ENCODE measurements at places on chromosomes 7 and 10.
A peak's percentile ranks its signal among the peaks of the same experiment; 100 is the strongest.

- H3K27me3 ChIP-seq: no peaks in the 10 kb centered on the region
- no peaks in the 10 kb centered on the region for H3K36me3 ChIP-seq
- peaks cover 6% of the 10 kb centered on the region for H3K4me1 ChIP-seq
- DNase-seq: no peak
- no peak overlapping the region for H3K4me3 ChIP-seq
Measured at GRCh38 chr7:135684699-135685098, 22.4 kb downstream of the STMP1 start.

DNA sequence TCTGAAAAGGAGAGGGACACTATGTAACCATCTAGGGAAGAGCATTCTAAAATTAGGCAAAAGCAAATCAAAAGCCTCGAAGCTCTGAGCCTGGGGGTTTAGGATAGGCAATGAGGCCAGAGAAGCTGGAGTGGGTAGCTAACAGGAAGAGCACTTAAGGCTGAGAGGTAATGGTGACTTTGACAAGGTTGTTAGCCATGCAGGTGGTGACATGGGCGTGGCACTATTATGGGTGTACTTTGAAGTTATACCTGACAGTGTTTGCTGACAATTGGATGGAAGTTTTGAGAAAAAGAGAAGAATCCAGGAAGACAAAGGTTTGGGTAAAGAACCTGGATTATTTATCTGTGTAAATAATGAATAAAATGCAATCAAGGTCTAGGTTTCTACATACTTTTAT, 383.0 kb upstream of the SEMA3C start:
- no peaks in the 10 kb centered on the region for H3K4me1 ChIP-seq
- H3K36me3 ChIP-seq: no peaks in the 10 kb centered on the region
- H3K27me3 ChIP-seq: no peaks in the 10 kb centered on the region
- H3K4me3 ChIP-seq: no peak overlapping the region
- no peak for DNase-seq

DNA sequence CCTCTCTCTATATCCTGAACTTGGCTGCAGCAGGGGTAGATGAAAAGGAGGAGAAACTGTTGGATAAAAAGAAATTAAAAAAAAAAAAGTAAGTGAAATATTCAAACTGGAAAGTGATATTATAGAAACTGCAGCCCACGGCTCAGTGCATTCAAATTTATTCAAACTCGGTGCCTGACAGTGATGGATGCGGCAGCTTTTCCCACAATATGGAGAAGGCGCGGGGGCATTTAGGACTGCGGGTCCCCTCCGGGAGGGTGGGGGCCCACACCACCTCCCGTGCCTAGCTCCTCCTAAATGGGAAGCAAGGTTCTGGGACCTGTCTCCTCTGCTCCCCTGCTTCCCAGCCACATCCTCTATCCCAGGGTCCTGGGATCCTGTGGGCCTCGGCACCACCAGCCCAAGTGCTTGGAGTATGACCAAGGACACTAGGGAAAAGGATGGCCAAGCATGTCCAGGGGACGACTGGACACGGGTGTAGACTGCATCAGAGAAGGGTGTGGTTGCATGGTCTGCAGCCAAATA, 82.4 kb downstream of the HIF1AN start:
- no peak for DNase-seq
- H3K27me3 ChIP-seq: no peaks in the 10 kb centered on the region
- no peak overlapping the region for H3K4me3 ChIP-seq
- H3K27ac ChIP-seq: no peak overlapping the region

- no peak overlapping the region for H3K4me3 ChIP-seq
- no peaks in the 10 kb centered on the region for H3K4me1 ChIP-seq
- DNase-seq: no peak
- no peak overlapping the region for H3K27ac ChIP-seq
- no peaks in the 10 kb centered on the region for H3K36me3 ChIP-seq
Measured at GRCh38 chr10:50540826-50541122, 83.0 kb downstream of the SGMS1 start.

DNA sequence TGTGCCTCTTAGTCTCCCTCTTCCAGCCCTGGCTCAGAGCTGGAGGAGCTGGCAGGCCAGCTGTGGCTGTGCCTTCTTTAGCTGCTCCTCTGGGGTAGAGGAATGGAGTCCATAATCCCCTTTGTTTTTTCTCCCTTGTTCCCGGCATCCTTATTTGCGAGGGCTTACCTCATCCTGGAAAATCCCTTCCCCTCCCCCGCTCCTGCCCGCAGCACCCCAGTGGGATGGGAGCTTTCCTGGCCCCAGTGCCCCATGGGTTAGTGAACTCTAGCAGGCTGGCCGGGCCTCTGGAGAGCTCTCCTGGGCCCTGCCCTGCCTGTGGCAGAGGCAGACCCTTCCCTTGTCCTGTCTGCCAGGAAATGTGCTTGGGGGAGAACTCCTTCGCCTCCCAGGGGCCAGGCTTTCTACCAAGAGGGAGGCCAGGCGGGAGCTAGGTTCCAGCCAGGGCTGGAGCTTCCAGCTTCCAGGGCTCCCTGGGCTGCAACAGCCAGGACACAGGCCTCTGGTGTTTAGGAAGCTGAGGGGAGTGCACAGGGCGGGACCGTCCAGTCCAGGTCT, 16.5 kb upstream of the TRIM8 start:
- no peak overlapping the region for H3K27ac ChIP-seq
- DNase-seq: no peak
- H3K36me3 ChIP-seq: no peaks in the 10 kb centered on the region
- no peaks in the 10 kb centered on the region for H3K27me3 ChIP-seq

DNA sequence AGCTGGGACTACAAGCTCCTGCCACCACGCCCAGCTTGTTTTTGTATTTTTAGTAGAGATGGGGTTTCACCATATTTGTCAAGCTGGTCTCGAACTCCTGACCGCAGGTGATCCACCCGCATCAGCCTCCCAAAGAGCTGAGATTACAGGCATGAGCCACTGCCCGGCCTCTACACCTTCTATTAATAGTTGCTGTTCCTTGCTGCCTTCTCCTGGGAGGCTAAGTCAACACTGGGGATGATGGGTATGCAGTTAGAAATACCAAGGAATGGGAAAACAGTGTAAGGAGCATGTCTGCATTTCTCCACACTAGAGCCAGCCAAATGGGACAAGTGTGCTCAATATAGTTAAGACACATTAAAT, 97.3 kb upstream of the PDLIM1 start:
- DNase-seq: no peak
- H3K4me1 ChIP-seq: no peaks in the 10 kb centered on the region
- no peak overlapping the region for H3K27ac ChIP-seq
- H3K36me3 ChIP-seq: no peaks in the 10 kb centered on the region
- H3K27me3 ChIP-seq: no peaks in the 10 kb centered on the region

- H3K27ac ChIP-seq: no peak overlapping the region
- H3K27me3 ChIP-seq: no peaks in the 10 kb centered on the region
- H3K4me1 ChIP-seq: no peaks in the 10 kb centered on the region
- H3K36me3 ChIP-seq: no peaks in the 10 kb centered on the region
Measured at GRCh38 chr10:37710831-37711616, 146.4 kb downstream of the ZNF248 start.

GRCh38 chr7:74708569-74709275, 51.2 kb downstream of the GTF2I start:
- no peak overlapping the region for H3K27ac ChIP-seq
- H3K27me3 ChIP-seq: no peaks in the 10 kb centered on the region
- no peak for DNase-seq
- no peaks in the 10 kb centered on the region for H3K4me1 ChIP-seq

- peaks cover 42% of the 10 kb centered on the region for H3K36me3 ChIP-seq
- H3K4me1 ChIP-seq: no peaks in the 10 kb centered on the region
- DNase-seq: peak; percentile 67
- no peak overlapping the region for H3K4me3 ChIP-seq
Measured at GRCh38 chr10:112434988-112435619, 11.6 kb downstream of the ZDHHC6 start.

GRCh38 chr7:101465576-101466196, 103.0 kb downstream of the COL26A1 start:
- H3K4me3 ChIP-seq: no peak overlapping the region
- no peaks in the 10 kb centered on the region for H3K4me1 ChIP-seq
- H3K36me3 ChIP-seq: no peaks in the 10 kb centered on the region
- no peaks in the 10 kb centered on the region for H3K27me3 ChIP-seq
- DNase-seq: no peak

DNA sequence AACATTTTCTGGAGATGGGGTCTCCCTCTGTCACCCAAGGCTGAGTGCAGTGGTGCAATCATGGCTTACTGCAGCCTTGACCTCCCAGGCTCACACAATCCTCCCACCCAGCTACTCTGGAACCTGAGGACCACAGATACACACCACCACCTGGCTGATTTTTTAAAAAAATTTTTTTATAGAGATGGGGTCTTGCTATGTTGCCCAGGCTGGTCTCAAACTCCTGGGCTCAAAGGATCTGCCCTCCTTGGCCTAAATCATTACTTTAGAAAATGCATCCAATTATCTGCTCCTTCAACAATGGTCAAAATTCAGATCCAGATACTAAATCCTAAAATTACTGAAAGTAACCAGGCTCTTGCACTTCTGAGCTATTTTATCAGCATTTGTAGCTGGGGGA, 55.2 kb downstream of the CTBP2 start:
- H3K4me1 ChIP-seq: no peaks in the 10 kb centered on the region
- no peaks in the 10 kb centered on the region for H3K36me3 ChIP-seq
- no peak overlapping the region for H3K27ac ChIP-seq
- H3K4me3 ChIP-seq: no peak overlapping the region

GRCh38 chr10:569961-570627, 119.4 kb downstream of the DIP2C start:
- no peaks in the 10 kb centered on the region for H3K4me1 ChIP-seq
- no peak overlapping the region for H3K27ac ChIP-seq
- no peaks in the 10 kb centered on the region for H3K27me3 ChIP-seq
- no peak for DNase-seq

- H3K4me1 ChIP-seq: peaks cover 64% of the 10 kb centered on the region
- H3K27me3 ChIP-seq: no peaks in the 10 kb centered on the region
- H3K4me3 ChIP-seq: peak overlapping the region; percentile 48
Measured at GRCh38 chr7:47932466-47933037, 15.7 kb downstream of the PKD1L1 start.

DNA sequence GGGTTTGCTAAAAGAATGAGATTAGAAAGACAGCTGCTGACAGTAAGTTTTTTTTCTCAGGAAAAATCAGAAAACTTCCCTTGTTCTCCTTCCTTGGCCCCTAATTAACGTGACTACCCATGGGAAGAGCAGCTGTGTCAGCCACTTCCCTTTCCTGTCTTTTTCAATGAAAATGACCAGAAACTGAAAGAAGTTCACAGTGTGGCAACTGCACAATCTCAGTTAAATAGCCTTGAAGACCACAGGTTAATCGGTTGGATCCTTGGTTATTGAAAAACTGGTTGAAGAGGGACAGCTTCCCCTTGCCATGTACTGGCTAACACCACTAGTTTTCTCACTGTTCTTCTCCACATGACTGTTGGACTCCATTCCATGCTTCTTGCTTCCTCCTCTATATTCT, 148.8 kb upstream of the AGR3 start:
- H3K36me3 ChIP-seq: no peaks in the 10 kb centered on the region
- no peaks in the 10 kb centered on the region for H3K4me1 ChIP-seq
- no peak overlapping the region for H3K27ac ChIP-seq
- no peak for DNase-seq
- H3K27me3 ChIP-seq: no peaks in the 10 kb centered on the region

DNA sequence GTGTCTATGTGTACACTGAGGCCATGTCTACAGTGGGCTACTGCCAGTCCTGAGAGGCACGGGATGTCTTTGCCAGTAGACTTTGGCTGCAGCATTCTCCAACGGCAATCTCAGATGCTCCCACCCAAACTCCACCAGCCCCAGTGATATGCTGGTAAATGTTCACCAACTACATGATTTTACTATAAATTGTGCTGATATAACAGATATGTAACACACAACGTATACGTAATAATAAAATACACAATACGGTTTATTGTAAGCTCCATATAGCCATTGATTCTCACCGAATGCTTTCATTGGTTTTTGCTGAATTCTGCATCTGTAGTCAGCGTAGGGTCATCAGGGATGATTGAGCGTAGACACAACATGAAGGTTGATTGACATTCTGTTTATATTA, 47.3 kb upstream of the C7orf33 start:
- no peak for DNase-seq
- H3K4me3 ChIP-seq: no peak overlapping the region
- no peak overlapping the region for H3K27ac ChIP-seq
- H3K36me3 ChIP-seq: no peaks in the 10 kb centered on the region
- no peaks in the 10 kb centered on the region for H3K4me1 ChIP-seq
- H3K27me3 ChIP-seq: no peaks in the 10 kb centered on the region

GRCh38 chr7:139909379-139910050, 80.5 kb downstream of the TBXAS1 start:
- peaks cover 13% of the 10 kb centered on the region for H3K4me1 ChIP-seq
- no peaks in the 10 kb centered on the region for H3K27me3 ChIP-seq
- no peaks in the 10 kb centered on the region for H3K36me3 ChIP-seq
- H3K27ac ChIP-seq: no peak overlapping the region
- DNase-seq: no peak

DNA sequence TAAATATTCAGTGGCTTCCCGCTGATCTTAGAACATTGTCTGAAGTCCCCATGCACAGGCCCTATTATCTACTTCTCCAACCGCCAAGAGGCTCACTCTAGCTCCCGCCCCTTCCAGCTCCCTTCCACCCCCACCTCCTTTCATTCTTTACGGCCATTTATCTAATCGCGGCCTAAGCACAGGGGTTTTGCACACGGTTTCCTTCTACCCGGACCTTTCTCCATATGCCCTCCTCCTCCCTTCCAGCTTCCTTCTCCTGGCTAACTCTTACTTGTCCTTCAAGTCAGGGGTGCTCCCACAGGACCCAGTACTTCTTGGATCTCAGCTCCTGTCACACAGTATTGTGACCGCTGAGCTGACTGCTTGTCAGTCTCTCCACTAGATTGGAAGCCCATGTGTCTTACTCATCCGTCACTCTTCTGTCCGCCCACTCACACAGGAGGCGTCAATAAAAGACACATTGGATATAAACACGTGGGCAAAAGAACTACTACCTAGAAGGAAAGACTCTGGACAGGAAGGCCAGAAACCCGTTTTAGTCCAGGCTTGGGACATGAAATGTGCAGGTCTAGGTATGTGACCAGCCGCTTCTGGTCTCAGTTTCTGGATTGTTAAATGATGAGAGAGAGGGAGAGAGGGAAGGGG, 20.2 kb upstream of the HPS1 start:
- DNase-seq: no peak
- H3K4me3 ChIP-seq: no peak overlapping the region
- H3K27me3 ChIP-seq: no peaks in the 10 kb centered on the region
- peaks cover 7% of the 10 kb centered on the region for H3K4me1 ChIP-seq

DNA sequence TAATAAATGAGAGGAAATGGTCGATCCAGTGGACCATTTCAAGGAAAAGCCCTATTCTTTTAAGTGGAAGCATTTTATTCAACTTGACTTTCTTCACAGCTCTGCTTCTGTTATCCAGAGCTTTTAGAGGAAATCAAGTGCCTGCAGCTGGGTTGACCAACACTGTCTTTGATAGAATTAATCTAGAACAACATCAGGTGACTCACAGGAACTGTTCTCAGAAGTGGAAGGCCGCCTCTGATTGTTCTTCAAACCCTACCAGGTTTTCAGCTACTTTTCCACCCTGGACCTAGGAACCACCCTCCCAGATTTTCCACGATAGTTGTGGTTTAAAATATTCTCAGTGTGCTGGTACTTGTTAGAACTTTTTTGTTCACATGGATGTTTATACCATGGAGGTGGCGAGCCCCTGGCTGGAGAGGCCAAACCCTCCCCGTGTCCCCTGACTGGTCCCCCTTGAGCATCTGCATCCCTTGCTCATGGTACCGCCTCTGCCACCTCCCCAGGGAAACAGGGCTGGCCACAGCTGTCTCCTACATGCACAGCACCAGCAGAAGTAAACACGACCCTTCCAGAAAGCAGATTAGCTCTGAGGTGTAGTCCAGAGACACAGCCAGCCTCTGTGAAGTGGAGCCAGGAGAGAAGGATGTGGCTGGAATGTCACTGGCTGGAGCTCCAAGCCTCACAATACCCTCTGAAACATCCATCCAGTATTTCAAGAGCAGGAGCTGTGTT, 293.3 kb downstream of the USP6NL start:
- DNase-seq: no peak
- H3K27ac ChIP-seq: no peak overlapping the region
- no peaks in the 10 kb centered on the region for H3K27me3 ChIP-seq
- H3K4me1 ChIP-seq: no peaks in the 10 kb centered on the region
- no peaks in the 10 kb centered on the region for H3K36me3 ChIP-seq
- H3K4me3 ChIP-seq: no peak overlapping the region

Measured in Karpas-422 (cell line).